ENCODE measurements at places on chromosomes 7 and 10.

- DNase-seq: no peak
These were observed 15.4 kb downstream of the COL13A1 start for GRCh38 chr10:69817078-69817581.

GRCh38 chr10:70890917-70891431, 2.6 kb upstream of the PCBD1 start:
- DNase-seq: no peak

- no peak for DNase-seq
These were observed 3.4 kb upstream of the FAM24B start for GRCh38 chr10:122882766-122883165.

GRCh38 chr10:4176500-4177281, 391.7 kb upstream of the KLF6 start:
- no peak for DNase-seq

DNA sequence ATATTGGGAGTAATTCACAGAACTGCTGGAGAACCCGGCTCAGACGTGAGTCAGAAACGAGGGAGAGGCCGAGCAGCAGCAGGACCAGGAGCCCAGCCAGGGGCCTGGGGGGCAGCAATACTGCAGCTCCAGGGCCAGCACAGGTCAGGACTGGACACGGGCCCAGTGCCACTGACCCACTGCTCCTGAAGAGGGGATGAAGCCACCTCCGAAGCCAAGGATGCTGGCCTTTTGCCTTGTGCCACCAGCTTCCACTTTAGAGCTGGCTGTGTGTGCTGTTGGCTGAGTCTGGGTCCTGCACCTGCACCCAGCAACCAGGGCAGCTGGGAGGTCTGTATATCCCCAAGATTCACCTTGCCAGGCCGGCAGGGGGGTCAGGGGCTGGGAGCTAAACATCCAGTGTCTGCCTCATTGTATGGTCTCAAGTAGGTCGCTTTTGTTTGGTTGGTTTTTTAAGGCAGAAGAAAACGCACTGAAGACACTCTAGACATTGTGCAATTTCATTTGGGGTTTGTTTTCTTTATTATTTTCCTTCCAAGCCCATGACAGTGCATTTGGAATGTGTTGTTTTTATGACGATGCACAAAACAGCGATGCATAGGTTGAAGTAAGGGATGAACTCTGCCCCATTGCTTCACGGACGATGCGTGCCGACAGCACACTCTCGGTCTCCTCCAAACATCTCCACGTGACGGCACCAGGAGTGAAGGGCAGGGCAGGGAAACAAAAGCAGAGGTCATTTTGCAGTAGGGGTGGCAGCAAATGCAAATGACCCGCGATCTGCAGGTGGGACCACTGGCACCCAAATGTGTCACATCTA, 27.7 kb upstream of the INSIG1 start:
- no peak for DNase-seq

GRCh38 chr10:122298206-122298597, 27.1 kb downstream of the BTBD16 start:
- no peak for DNase-seq

GRCh38 chr10:71222601-71223346, 10.4 kb downstream of the UNC5B start:
- DNase-seq: no peak

DNA sequence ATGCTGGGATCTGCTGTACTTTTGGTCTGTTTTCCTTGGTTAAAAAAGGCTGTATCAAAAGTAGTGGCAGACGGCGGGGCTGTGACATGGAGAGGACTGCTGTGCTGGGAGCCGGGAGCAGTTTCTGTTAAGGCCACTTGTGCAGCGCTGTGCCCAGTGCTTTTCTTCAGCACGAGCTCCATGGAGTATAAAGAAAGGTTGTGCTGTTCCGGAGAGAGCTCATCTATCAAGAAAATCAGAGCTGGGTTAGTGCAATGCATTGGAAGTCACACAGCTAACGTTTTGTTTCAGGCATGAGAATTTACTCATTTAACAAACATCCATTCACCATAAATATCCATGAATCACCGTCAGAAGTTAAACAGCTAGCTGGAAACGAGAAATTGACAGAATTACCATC, 62.0 kb downstream of the KIAA1549 start:
- DNase-seq: no peak

GRCh38 chr7:43328785-43329380, 216.4 kb downstream of the HECW1 start:
- DNase-seq: no peak

DNA sequence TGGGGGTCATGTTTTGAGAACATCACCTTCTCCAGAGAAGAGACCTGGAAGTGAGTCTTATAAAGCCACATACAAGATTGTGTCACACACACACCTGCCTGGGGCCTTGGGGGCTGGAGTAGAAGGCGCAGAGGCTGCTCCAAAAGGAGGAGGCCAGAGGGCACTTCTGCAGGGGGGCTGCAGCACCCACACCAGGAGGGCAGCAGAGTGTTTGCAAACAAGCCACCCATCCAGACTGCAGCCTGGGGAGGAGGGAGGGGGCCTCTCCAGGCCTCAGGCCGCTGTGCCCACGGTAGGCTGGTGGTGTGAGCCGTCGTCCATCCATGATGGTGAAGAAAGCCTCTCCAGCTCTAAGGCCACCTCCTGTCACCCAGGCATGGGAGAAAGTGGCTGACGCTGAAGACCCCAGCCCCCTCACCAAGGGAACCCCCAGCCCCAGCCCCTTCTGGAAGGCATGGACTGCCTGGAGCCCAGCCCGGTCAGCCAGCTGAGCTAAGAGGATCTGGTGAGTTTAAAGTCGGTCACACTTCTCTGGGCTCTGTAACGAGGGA, 77.5 kb downstream of the FOXL3 start:
- no peak for DNase-seq

- DNase-seq: no peak
These were observed 16.0 kb downstream of the RASGEF1A start for GRCh38 chr10:43250615-43251418.

Data from stimulated activated CD8-positive, alpha-beta memory T cell treated with anti-CD3 and anti-CD28 coated beads, Interleukin-4, amount 100 ng/mL, for 1 hour (primary cell).